NCI-H2081 (cell line): ENCODE measurements at places on chromosomes 2 and 18.

DNA sequence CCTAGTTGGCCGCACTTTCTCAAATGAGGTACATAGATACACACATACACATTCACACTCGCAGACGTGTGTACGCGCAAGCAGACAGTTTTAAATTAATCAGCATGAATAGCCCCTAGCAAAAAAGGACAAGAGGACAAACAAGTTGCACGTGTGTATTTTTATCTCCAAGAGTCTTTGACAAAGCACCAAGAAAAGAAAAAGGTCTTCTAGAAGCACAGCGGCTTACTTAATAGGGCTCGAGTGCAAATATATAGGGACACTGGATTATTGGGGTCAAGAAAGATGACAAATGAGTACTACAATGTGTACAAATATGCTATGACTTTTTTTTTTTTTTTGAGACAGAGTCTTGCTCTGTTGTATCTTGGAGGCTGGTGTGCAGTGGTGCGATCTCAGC, 1.7 kb upstream of the BCL2 start:
- no peak for DNase-seq

DNA sequence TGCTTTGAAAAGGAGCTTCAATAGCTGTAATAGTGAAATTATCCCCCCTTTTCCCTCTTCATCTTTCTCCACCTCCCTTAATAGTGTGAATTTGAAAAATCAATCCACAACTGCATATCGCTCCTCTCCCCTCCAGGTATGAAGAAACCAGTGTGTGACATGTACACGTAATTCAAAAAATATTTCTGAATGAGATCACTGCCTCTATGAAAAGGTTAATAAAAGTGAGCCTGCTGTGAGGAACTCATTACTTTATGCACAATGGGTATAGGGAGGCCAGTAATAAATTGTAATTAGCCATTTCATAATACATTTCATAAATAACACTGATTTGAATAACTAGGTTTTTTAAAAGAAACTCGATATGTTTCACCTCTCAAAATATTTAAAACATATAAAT, 209.0 kb upstream of the KYNU start:
- DNase-seq = no peak

DNA sequence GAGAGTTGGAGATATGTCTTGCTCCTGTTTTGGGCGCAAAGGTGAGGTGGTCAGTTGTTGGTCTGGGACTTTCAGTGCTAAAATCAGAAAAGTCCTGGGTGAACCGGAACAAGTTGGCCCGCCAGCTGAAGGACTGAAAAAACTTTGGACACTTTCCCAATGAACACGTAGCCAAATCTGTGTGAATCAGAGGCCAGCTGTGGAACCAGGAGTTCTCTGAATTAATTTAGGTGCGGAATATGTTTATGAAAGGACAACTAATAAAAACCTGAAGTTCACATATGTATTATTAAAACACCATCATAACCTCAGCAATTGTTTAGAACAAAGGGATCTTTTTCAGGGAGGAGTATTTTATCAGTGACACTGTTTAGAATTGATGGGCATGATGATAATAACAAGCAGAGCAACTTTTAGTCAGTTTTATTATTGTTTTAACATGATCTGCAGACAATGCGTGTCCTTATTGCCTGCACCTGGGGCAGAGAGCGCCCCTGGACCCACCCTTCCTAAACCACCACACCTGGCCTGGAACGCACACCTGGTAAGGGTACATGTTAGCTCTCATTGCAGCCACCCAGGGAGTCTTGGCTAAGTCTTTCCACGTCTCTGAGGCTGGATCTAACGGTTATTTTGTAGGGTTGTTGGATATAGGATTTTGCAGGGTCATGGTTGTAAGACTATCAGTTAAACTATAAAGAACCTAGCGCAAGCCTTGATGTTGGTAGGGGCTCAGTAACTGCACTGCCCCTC, 9.9 kb upstream of the ODC1 start:
- DNase-seq = no peak

GRCh38 chr2:164737612-164738081, 104.0 kb downstream of the COBLL1 start:
- peak; percentile 83 for DNase-seq

DNA sequence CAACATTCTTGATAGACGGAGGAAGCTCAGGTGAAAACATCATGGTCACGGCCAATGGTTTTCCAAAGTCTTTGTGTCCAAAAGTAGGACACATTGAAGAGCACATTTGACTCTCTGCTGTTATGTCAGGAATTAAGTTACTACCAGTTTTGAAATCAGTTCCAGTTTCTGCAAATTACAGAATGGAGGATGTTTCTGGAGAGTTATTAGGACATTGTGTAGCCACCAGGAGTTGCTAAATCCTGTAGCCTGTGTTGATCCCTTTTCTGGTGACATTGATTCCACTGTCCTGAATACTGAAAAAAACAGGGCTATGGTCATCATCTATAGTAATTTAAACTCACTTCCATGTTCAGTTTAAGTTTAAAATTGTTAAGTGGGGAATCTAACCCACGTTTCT, 15.3 kb downstream of the UPP2 start:
- no peak for DNase-seq

DNA sequence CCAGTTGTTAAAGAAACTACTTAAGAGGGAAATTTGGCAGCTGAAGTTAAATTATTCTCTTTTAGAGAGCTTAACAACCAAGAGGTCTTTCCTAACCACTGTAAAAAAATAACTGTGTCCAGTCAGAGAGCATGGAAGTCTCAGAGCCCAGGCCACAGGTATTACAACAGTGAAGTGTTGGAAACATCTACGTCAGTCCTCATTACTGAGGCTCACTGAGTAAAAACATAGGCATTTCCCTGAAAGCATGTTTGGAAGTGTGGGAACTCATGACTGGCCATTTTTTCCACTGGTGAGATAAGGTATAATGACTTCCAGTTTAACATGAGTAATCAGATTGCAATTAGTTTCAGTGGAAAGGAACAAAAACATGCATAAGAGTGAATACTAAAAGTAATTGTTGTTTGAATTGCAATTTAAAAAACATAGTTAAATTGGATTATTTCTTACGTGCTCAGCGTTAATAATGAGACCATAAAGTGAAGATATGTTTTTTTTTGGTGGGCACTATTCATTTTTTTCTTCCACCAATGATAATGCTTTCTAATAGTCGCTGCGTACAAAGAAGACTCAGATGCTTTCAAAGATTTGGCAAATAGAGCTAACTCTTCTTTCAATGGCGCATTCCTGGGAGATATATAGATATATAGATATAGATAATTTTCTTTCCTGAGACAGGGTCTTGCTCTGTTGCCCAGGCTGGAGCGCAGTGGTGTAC, 60.8 kb downstream of the EFEMP1 start:
- no peak for DNase-seq

- peak; percentile 13 for DNase-seq
These were observed 17.7 kb upstream of the RGPD4 start for GRCh38 chr2:107808959-107809358.

DNA sequence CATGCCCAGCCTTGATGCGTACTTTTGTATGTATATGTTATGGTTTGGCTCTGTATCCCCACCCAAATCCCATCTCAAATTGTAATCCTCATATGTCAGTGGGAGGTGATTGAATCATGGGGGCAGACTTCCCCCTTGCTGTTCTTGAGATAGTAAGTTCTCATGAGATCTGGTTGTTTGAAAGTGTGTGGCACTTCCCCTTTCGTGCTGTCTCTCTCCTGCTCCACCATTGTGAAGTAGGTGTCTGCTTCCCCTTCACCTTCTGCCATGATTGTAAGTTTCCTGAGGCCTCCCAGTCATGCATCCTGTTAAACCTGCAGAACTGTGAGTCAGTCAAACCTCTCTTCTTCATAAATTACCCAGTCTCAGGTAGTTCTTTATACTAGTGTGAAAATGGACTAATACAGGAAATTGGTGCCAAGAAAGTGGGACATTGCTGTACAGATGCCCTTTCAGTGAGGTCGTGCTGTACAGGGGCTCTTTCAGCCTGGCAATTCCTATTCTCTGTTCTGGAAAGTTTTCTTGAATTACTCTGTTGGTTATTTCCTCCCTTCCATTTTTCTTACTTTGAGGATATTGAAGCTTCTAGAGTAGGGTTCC, 38.2 kb downstream of the KCMF1 start:
- DNase-seq = no peak

GRCh38 chr2:71595569-71595968, 142.2 kb downstream of the DYSF start:
- no peak for DNase-seq

DNA sequence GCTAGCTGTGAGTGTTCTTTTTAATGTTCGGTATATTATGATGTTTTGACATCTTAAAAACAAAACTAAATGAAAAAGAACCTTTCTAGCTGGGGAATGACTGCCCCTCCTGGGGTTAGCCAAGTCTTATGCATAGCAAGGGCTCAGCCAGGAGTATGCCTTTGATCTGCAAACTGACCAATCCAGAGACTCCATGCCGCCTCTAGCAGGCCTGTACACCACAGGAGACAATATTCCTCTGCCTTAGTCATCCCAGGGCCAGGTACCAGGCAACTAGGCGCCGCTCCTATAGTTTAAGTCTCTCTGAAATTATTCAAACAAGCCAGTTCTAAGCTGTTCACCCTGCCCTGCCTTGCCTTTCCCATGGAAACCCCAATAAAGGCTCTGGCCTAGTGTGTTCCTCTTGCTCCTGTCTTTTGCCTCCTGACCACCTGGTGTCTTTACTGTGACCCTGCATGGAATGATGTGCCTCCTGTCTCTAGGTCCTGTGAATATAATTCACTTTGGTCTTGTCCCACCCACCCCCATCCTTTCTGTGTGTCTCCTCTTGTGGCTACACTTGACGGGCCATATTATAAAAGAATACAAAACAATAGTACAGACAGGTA, 52.0 kb upstream of the CHN1 start:
- DNase-seq = no peak

DNA sequence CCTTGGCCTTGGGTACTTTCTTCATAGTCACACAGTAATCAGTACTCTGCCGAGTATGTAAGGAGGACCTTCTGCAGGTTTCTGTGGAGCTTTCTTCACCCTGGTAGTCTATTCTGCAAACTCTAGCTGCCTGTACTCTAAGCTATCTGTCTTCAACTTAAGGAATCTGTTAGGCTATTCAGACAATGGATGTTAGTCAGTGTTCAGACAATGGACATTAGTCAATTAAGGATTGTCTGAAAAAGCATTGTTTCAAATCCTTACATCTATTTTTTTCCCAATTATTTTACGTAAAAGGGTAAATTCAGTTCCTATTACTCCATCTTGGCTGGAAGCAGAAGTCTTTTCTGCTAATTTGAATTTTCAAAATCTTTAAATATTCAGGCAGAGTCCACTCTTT, 75.7 kb downstream of the WDR7 start:
- DNase-seq = no peak

- no peak for DNase-seq
These were observed 8.6 kb downstream of the KLF7 start for GRCh38 chr2:207157162-207157481.

DNA sequence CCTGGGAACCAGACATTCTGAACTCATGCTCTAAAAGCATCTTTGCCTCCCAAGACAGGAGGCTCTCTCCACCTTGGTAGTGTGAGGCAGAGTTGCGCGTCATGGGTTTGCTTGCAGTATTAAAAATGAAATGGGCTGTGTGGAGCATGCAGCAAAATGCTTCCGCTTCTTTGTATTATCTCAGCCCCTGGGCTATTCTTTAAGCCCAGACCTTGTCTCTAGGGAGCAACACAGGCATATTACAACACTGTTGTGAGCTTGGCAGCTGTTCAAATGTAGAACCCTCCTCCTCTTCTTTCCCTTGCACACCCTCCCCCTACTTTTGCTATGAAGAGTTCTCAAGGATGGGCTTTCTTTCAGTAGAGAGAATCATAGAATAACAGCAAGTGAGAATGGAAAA, 185.1 kb upstream of the LHCGR start:
- DNase-seq = peak; percentile 36

DNA sequence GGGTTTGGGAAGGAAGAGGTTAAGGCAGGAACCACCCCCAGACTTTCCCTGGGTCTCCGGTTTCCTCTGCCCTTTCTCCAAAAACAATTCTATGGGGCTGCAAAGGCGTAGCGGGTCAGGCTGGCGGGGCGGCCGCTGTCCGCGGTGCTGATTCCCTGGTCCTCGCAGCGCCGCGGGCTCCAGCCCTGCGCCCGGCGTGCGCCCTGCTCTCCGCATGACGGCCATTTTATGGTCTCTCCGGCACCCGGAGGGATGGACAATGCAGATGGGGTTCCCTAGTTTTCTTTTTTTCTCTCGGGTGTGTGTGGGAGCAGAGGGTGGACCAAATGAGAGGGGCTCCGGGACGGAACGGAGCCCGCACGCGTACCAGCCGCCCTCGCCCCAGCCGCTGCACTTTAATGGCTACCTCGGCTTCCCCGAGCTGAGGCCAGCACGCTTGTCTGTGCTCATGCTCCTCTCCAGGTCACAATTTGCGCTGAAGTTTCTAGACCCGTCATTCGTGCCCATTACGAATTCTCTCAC, 1.6 kb downstream of the ST8SIA3 start:
- DNase-seq = peak; percentile 43

- no peak for DNase-seq
These were observed 108.0 kb upstream of the TANK start for GRCh38 chr2:161052214-161052613.

- no peak for DNase-seq
These were observed 11.3 kb downstream of the LRPPRC start for GRCh38 chr2:43984533-43984932.

- peak; percentile 9 for DNase-seq
These were observed at the start of gene CYS1 for GRCh38 chr2:10079870-10080535. Gene CYS1 (minus strand): TSS chr2:10080411. CDS start chr2:10080223, 188 bp downstream.

DNA sequence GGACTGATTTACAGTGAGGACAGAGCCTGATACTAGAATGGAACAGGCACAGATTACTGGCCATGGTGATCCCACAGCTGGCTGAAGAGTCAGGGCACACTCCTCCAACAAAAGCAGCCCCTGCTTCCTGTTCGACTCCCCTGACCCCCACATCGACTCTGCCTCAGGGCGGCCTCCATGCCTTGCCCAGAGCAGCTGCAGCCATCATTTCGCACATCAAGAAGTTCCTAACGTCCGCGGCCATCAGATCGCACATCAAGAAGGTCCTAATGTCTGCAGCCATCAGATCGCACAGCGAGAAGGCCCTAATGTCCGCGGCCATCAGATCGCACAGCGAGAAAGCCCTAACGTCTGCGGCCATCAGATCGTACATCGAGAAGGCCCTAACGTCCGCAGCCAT, 192.8 kb upstream of the PXDN start:
- no peak for DNase-seq

DNA sequence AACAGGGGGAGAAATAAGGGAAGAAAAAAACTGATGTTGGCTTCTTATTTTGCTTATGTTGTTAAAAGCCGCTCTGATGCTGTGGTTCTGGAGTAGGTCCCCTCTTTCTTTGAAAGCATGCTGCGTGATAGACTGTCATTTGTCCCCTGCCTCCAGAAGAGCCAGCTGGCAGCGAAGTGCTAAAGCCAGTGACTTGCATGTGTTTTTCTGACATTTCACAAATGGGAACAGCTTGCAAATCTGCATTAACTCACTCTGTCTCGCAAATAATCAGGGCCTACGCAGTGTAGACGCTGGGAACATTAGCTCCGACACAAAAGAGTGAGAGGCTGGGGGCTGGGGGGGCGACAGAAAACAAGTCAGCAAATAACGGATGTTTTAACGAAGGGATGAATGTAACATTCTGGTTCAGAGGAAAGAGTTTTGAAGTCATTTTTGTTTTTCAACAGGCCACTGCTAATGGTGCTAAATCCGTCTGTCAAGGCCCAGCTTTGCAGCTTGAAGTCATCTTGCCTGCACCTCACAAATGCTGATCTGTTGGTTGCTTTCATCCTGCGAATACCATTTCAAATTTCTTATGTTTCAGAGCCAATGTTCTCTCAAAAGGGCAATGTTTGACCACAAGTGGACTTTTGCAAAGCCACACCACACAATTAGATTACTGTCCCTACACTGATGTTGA, 68.8 kb upstream of the PIK3C3 start:
- DNase-seq = no peak

- DNase-seq = peak; percentile 1
These were observed 435.1 kb upstream of the MEIS1 start for GRCh38 chr2:65999796-66000195.

GRCh38 chr2:9269695-9270360, 63.2 kb downstream of the ASAP2 start:
- no peak for DNase-seq
